NCI-H226 (cell line): ENCODE measurements at places on chromosomes 11 and 22.

DNA sequence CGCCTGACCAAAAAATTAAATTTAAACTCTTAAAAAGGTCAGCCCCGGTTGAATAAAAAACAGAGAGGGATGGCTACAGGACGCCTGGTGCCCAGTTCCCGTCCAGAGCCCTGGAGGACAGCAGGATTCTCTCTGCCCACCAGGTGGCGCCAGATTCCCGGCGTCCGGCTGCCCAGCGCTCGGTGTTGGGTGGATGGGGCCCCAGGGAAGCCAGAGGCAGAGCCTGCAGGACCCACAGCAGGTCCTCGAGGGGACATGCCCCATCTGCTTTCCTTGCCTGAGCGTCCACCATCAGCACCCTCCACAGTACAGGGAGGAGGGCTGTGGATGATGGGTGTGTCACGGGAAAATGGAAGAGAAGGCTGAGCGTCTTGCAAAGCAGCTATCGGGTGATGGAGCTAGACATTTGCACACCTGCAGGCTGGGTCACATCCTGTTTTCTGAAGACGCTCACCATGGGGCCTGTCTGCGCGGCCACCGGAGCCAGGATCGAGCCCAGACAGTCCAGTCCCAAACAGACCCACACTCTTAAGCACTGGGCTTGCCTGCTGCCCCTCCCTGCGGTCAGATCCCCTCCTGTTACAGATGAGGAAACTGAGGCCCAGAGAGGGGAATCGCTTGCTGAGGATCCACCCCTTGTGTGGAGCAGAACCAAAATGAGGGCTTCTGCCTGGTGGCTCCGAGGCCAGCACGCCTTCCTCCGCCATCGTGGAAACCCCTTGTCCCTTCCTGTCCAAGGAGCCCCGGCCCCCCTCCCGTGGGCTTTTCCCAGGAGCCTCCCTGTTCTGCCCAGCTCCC lies 18.5 kb upstream of the CBX7 start:
- DNase-seq, result peak; percentile 29

DNA sequence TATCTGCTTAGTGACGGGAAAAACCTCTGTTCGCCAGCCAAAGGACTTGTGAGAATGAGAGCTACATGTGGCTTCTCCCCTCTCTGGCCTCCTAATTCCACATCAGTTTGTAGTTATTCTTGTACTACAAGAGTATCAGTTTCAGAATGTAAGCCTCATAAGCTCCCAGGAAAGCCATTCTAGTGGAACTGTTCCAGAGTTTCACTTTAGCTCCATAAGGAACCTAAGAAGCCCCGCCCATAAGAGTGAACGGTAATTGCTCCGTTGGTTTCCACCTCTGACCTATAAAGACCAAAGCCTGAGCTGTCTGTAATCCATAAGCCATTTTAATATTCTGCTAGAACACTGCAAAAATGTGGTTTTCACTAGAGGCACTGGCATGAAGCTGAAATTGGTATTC lies 53.0 kb downstream of the SIK3 start:
- no peak for DNase-seq

DNA sequence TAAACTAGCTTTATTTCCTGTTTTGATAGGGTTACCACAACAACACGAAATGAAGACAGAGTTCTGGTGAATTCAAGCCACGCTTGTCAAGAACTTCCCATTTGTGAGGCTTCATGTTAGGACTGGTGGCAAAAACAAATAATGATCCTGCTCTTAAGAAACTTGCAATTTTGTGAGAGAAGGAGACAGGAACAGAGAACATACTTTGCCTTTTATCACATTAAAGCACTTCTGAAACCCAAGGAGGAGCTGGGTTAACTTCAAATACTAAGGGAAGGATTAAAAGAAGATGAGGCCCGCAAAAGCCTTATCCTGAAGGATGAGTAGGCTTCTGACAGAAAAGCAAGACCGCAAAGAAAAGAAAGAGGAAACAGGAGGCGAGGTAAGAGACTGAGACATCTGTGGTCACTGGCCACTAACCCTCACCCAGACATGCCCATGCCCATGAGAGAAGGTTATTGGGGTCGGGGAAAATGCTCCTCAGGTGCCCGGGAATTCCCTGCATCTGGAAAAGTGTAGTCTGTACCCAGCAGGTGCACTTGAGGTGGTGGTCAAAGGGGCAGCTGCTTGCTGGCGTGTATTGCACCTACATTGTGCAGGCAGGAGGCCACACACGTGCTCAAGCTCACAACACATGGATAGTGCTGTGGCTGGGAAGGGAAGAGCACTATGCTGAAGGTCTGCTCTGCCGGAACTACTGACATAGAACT lies 50.5 kb downstream of the MAPK1 start:
- DNase-seq, result peak; percentile 68

- DNase-seq, result no peak
Measured at GRCh38 chr11:125494974-125495725, 915 bp downstream of the FEZ1 start.

GRCh38 chr11:118319337-118319707 lies 14.8 kb downstream of the CD3E start:
- DNase-seq, result no peak

- no peak for DNase-seq
Measured at GRCh38 chr11:45079075-45079444, 67.4 kb upstream of the PRDM11 start.

GRCh38 chr22:24727218-24727851 lies 47.2 kb downstream of the PIWIL3 start:
- peak; percentile 20 for DNase-seq

DNA sequence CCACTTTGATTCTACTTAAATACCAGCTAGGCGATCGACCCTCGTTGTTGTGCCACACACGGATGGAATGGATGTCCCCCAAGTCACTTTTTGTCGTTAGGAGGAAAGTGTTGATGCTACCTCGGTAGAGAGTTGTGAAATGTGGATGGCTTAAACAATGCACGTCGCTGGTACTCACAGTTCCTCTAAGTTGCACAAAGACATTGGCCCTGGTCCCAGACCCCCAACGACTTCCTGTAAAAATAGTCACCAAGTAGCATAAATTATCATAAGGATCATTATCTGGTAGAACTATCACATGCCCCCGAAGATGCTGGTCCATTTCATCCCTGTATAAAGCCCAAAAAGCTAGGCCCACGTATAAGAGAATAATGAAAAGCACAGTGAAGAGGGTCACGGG lies 3.8 kb downstream of the PKDREJ start:
- DNase-seq, result no peak

DNA sequence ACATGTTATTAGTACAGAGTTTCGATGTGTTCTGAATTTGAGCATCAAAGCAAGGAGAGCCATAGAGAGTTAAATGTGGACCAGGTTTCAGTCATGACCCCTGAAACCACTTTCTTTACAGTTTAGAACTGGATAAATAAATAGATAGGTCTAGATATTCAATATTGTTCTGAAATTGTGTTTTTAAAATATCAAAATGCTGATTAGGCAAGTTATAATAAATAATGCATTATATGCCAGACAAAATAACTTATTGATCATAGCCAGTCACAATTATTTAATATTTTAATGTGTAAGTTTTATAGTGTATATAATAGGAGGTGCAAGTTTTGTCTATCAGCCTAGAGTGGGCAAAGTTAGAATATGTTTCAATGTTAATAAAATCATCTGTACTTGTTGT lies 569.5 kb downstream of the METTL15 start:
- no peak for DNase-seq
